ENCODE measurements at places on chromosomes 3 and 15. TPM values are rescaled to one million over a fixed set of nuclear protein-coding genes. Genes with fewer than 3 reads are reported as not detected.

GRCh38 chr15:76058714-76059319 lies 968 bp upstream of the TMEM266 start:
- H3K4me1 ChIP-seq: peaks cover 16% of the 10 kb centered on the region
- peaks cover 34% of the 10 kb centered on the region for H3K27me3 ChIP-seq
- no peak overlapping the region for H3K27ac ChIP-seq
- H3K4me3 ChIP-seq: peak overlapping the region; percentile 55
- no peaks in the 10 kb centered on the region for H3K36me3 ChIP-seq
- peak; percentile 21 for DNase-seq

DNA sequence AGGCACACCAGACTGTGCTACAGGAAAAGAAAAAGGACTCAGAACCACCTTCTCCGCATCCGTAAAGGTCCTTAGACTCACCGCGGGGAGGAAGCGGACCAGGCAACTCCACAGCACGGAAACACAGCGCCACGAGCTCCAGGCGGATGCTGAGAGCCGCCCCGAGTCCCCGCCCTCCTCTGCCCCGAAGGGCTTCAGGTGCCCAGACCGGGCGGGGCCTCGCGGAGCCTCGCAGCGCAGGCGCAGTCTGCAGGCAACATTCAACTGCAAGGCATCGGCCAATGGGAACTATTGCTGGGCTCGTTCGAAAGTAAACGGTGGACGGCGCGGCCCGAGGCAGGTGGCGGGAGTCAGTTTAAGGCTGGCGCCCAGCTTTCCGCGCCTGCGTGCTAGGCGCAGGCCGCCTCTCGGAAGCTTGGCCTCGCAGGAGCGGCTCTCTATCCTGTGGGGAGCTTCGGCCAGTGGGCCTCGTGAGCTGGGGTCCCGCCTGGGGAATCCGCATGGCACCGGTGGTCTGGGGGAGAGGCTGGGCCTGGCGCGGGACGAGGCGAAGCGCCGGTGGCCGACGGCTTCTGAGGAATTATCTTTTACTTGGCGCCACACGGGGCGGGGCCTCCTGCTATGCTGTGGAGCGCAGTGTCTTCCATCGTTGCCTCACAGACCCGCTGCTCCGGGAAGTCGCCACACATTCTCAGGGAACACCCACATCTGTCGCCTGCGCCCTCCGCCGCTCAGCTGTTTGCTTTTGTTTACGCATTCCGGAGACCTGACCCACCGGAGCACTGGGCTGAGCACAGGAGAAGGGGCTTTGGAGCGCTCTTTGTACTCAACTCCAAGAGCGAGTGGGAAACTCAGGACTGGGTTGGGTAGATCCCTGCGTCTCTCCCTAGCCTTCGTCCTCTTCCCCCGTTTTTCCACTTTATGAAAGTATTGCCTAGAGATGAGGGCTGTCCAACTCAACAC lies at the start of gene TRIM59:
TSS of gene TRIM59 (minus strand) at position 151 of the 963 bp plus-strand sequence. CDS start 10,603 bp downstream, outside the sequence.
- H3K4me3 ChIP-seq: peak within 1 kb of the TSS; percentile 100
- peaks cover 9% of the 10 kb centered on the region for H3K36me3 ChIP-seq
- peak within 1 kb of the TSS; percentile 95 for H3K27ac ChIP-seq

DNA sequence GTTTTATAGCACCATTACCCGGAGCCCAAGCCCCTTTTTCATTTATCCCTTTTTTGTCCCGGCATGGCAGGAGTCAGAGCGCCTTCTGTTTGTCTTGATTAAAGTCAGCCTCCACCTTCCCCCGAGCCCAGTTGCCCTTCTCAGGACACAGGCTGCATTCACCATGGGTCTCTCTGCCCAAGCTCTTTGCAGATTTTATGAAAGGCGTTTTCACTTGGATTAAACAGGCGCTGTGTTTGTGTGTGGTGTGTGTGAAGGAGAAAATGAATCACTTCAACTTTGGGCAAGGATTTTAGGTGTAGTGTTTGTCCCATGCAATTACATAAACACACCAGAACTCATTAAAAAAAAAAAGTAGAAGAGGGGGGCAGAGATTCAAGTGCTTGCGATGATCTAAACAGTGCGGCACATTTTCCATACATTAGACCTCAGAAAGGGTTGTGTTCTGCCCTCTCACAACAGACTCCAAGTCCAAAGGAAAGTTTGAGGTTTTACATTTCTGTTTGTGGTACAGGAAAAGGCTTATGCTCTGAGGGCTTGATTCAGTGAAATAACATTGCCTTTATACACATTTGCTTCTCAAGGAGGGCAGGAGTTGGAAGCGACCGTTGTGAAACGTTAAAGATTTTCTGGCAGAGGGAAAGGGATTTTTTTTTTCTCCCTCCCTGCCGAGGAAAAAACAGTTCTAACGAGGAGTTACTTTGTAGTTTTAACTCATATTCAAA lies 14.5 kb upstream of the IL16 start:
- DNase-seq: no peak
- no peaks in the 10 kb centered on the region for H3K27me3 ChIP-seq
- H3K36me3 ChIP-seq: no peaks in the 10 kb centered on the region
- no peaks in the 10 kb centered on the region for H3K4me1 ChIP-seq
- H3K4me3 ChIP-seq: no peak overlapping the region
- no peak overlapping the region for H3K27ac ChIP-seq

- H3K4me3 ChIP-seq: no peak overlapping the region
- no peak overlapping the region for H3K27ac ChIP-seq
- peaks cover 20% of the 10 kb centered on the region for H3K4me1 ChIP-seq
These were observed 32.2 kb downstream of the SLC41A3 start for GRCh38 chr3:126051741-126052140.

- no peaks in the 10 kb centered on the region for H3K36me3 ChIP-seq
- H3K4me3 ChIP-seq: no peak overlapping the region
- DNase-seq: no peak
These were observed 425.0 kb downstream of the TIGIT start for GRCh38 chr3:114718898-114719210.

DNA sequence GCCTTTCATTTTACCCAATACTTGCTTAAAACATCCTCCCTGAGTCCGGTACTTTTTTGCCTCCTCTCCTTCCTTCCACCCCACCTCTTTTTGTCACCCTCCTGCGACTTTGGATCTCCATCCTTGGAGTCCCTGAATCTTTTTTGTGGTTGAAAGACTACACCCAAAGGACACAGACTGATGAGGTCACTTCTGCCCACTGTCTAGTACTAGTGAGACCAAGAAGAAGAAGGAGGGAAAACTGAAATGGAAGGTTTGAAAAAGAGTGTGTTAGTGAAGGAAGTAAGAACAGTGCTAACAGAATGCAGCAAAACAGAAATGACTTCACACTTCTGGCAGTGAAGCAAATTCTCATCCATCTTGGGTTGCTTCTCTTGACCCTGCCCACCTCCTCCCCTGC lies 6.6 kb downstream of the B3GNT5 start:
- peaks cover 61% of the 10 kb centered on the region for H3K4me1 ChIP-seq
- DNase-seq: no peak
- peaks cover 11% of the 10 kb centered on the region for H3K36me3 ChIP-seq
- H3K27me3 ChIP-seq: no peaks in the 10 kb centered on the region
- peak overlapping the region; percentile 75 for H3K27ac ChIP-seq

- peaks cover 7% of the 10 kb centered on the region for H3K4me1 ChIP-seq
- H3K27ac ChIP-seq: no peak overlapping the region
- H3K4me3 ChIP-seq: no peak overlapping the region
These were observed 39.9 kb downstream of the C3orf80 start for GRCh38 chr3:160265088-160265487.

DNA sequence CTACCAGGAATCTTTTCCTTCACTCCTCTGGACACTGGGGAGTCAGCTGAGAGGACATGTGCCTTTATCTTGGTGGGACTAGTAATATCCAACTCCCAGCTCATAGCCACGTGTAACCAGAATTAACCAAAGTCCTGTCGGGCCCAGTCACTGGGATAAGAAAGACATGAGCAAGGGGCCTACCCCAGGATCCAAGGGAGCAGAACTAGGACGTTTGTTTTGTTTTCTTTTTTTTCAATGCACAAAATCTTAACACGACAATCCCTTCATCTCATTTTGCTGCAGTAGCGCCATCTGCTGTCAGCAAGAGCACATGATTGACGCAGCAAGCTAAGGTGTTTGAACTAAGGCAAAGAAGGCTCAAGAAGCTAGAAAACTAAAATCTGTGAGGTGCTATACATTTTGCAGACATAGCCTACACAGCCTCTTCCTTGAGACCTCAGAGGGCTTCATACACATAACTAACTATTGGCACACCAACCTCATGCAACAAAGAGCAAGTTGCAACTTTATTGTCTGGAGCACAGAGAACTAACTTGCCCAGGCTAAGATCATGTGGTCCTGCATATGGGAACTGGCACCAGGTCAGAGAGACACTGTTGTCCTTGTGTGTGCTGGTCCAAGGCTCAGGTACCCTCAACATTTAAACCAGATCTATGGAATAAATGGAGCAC lies 43.6 kb downstream of the RLBP1 start:
- H3K27ac ChIP-seq: no peak overlapping the region
- DNase-seq: peak; percentile 74
- no peak overlapping the region for H3K4me3 ChIP-seq
- H3K27me3 ChIP-seq: no peaks in the 10 kb centered on the region

GRCh38 chr15:98324341-98324970 lies 323.9 kb upstream of the IGF1R start:
- peaks cover 10% of the 10 kb centered on the region for H3K4me1 ChIP-seq
- DNase-seq: no peak
- no peaks in the 10 kb centered on the region for H3K36me3 ChIP-seq

Gene GP5
- 0.15 TPM for total RNA-seq

- H3K4me1 ChIP-seq: peaks cover 39% of the 10 kb centered on the region
- no peaks in the 10 kb centered on the region for H3K27me3 ChIP-seq
- no peaks in the 10 kb centered on the region for H3K36me3 ChIP-seq
- no peak overlapping the region for H3K27ac ChIP-seq
These were observed 164.0 kb upstream of the TBL1XR1 start for GRCh38 chr3:177361081-177361938.

- H3K27me3 ChIP-seq: no peaks in the 10 kb centered on the region
- no peaks in the 10 kb centered on the region for H3K36me3 ChIP-seq
- H3K4me3 ChIP-seq: no peak overlapping the region
- H3K4me1 ChIP-seq: peaks cover 8% of the 10 kb centered on the region
These were observed 108.6 kb downstream of the ZNF385D start for GRCh38 chr3:21642433-21642832.

- H3K4me1 ChIP-seq: peaks cover 53% of the 10 kb centered on the region
- H3K27me3 ChIP-seq: no peaks in the 10 kb centered on the region
- no peaks in the 10 kb centered on the region for H3K36me3 ChIP-seq
- no peak for DNase-seq
These were observed 7.0 kb downstream of the SMAD3 start for GRCh38 chr15:67072442-67072841.

GRCh38 chr3:188899881-188900280 lies 271.9 kb upstream of the TPRG1 start:
- peaks cover 7% of the 10 kb centered on the region for H3K36me3 ChIP-seq
- peaks cover 46% of the 10 kb centered on the region for H3K4me1 ChIP-seq
- H3K27ac ChIP-seq: peak overlapping the region; percentile 80

- H3K4me3 ChIP-seq: no peak overlapping the region
- no peaks in the 10 kb centered on the region for H3K36me3 ChIP-seq
- H3K27ac ChIP-seq: no peak overlapping the region
These were observed 62.3 kb downstream of the XXYLT1 start for GRCh38 chr3:195208631-195209030.

DNA sequence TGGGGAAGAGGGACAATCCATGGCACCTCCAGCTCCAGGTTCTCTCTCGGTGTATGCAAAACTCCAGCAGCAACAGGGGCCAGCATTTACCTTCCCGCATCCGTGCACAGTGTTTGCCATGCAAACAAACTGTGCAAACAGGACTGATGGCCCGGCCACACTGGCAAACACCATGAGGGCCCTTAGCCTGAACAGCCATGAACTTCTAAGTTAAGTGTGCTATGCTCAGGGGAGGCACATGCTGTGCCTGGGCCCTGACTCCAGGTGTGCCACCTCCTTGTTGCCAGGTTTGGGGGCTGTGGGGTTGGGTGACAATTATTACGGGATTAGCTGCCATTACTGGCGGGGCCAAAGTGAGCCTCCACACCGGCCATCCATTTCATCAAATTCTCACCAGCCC lies 57.5 kb downstream of the CACNA2D2 start:
- H3K4me1 ChIP-seq: no peaks in the 10 kb centered on the region
- DNase-seq: no peak

DNA sequence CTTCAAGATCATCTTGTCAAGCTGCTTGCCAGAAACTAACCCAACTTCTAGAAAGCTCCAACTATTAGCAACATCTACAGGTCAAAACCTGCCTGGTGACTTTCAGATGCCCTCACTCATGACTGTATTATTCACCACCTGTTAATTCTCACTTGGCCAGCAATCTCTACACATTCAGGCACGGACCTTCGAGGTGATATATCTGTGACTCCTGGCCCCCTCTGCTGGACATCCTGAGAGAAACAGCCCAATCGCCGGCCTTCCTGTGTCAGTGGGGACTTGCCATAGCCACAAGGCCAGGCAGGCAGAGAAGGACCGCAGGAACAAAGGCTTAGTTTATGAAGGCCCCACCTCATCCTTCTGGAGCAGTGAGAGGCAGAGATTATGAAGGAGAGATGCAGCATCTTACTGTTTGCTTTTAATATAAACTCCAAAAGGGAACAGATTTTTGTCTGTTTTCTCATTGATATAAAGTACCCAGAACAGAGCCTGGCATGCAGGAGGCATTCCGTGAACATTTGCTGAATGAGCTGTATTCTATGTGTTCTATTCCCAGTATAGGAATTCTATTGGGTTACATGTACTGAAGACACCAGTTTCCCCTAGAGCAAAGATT lies 24.4 kb upstream of the OCA2 start:
- no peaks in the 10 kb centered on the region for H3K27me3 ChIP-seq
- no peak overlapping the region for H3K4me3 ChIP-seq
- peaks cover 44% of the 10 kb centered on the region for H3K36me3 ChIP-seq

GRCh38 chr3:71778353-71778752 lies 6.6 kb downstream of the PROK2 start:
- no peaks in the 10 kb centered on the region for H3K36me3 ChIP-seq
- DNase-seq: no peak
- peaks cover 44% of the 10 kb centered on the region for H3K27me3 ChIP-seq
- H3K27ac ChIP-seq: no peak overlapping the region
- H3K4me1 ChIP-seq: no peaks in the 10 kb centered on the region

Gene LOXL1
- 4.7 TPM for total RNA-seq

- H3K36me3 ChIP-seq: no peaks in the 10 kb centered on the region
- H3K4me1 ChIP-seq: no peaks in the 10 kb centered on the region
- no peak for DNase-seq
- no peak overlapping the region for H3K4me3 ChIP-seq
- no peak overlapping the region for H3K27ac ChIP-seq
These were observed 64.8 kb upstream of the LPP start for GRCh38 chr3:188088948-188089685.

GRCh38 chr15:99522288-99522687 lies 43.5 kb upstream of the MEF2A start:
- H3K4me1 ChIP-seq: no peaks in the 10 kb centered on the region
- no peak for DNase-seq
- H3K27me3 ChIP-seq: no peaks in the 10 kb centered on the region
- no peak overlapping the region for H3K27ac ChIP-seq
- H3K36me3 ChIP-seq: no peaks in the 10 kb centered on the region

DNA sequence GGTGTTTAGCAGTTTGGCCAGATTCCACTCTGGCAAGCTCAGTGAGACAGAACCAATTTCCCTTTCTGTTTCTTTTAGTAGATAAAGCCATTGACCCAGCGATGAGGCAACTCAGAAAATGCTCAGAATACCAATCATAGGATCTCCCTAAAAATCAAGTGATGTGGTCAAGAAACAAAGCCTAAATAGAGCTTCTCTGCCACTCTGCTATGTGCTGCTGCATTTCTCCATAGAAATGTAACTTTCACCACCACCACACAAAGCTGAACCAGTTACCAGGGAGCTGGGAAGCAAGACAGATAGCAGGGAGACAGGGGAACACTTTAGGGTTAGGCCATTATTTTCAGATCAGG lies 109.8 kb downstream of the RPL22L1 start:
- no peak overlapping the region for H3K27ac ChIP-seq
- no peaks in the 10 kb centered on the region for H3K27me3 ChIP-seq

All from MCF 10A (cell line).